ENCODE measurements at places on chromosomes 4 and X.

- no peak for DNase-seq
Observed at GRCh38 chr4:110788302-110788701, 165.4 kb upstream of the PITX2 start.

GRCh38 chr4:84804136-84804535 lies 162.4 kb downstream of the WDFY3 start:
- no peak for DNase-seq

GRCh38 chrX:109352066-109352588 lies 129.8 kb downstream of the GUCY2F start:
- DNase-seq, result no peak

DNA sequence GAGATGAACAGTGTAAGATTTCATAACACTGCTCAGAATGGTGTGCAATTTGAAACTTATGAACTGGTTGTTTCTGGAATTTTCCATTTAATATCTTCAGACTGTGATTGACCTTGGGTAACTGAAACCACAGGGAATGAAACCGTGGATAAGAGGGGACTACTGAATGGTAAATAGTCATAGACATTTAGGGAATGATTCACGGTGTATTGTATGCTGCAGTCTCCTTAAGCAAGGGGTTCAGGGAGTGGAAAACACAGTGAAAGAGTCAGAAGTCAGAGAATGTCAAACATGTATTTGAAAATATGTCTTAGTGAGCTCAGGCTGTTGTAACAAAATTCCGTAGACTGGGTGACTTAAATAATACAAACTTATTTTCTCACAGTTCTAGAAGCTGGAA lies 398.2 kb upstream of the DIPK2B start:
- no peak for DNase-seq

GRCh38 chr4:42574870-42575430 lies 82.0 kb downstream of the ATP8A1 start:
- DNase-seq, result no peak

All from cortex of kidney (tissue), 1 donor.